H1 (cell line): ENCODE measurements at places on chromosomes 3 and 15. TPM values are rescaled to one million over a fixed set of nuclear protein-coding genes. Genes with fewer than 3 reads are reported as not detected.

Gene CDCP1
- 21.2 and 23.3 TPM in 2 replicates for total RNA-seq

Gene VWA5B2
- 0.50 and 0.56 TPM in 2 replicates for total RNA-seq

DNA sequence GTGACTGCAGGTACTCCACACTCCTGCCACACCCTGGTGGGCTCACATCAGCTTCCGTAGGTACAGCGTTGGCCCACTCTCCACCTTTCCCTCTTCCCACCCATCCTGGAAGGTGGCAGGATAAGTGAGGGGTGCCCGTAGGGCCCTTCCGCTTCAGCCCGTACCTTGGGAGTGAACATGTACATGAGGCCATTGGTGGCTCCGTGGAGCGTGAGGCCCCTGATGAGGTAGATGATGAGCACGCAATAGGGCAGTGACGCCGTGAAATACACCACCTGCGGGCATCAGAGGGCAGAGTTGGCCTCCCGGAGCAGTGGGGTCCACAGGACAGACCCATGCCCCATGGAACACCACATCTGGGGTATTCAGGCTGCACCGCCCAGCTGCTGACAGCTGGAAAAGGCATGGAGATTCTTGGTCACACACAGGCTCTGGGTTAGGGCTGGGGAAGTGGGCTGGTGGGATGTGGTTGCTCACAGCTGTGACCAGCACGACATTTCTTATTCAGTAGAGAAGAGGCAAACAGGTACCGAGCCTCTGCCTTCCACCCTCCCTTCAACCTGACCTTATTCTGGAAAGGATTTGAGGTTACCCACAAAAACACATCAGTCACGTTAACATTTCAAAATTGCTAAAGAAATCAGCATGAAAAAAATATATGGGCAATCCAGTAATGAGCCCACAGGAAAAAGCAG is 23.8 kb downstream of the SLC6A20 start:
- no peaks in the 10 kb centered on the region for H3K27me3 ChIP-seq
- no peak for DNase-seq
- H3K4me3 ChIP-seq, result no peak overlapping the region
- H3K36me3 ChIP-seq, result no peaks in the 10 kb centered on the region

Gene PCOLCE2
- total RNA-seq, result 11.6 and 12.6 TPM in 2 replicates

DNA sequence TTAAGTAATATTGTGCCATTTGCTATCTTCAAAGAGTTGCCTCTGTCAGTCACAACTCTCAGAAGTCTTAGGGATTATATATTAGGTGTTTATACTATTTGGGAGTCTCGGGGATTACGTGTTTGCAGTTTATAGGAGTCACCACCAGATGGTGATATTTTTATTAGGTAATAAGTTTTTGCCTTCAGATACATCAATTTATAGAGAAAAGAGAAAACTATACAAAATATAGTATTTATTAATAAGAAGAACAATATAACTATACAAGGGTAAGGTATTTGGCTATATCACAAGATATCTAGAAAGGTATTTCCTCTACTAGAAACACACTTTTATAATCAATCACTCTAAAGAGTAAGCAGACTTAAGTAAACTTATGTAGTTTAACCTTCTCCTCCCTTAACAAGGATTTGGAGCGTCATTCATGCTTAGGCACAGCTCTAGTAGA is 10.7 kb upstream of the DHX36 start:
- DNase-seq, result no peak
- no peaks in the 10 kb centered on the region for H3K27me3 ChIP-seq
- H3K36me3 ChIP-seq, result no peaks in the 10 kb centered on the region

GRCh38 chr3:186286114-186286513 is 75.9 kb downstream of the DGKG start:
- H3K4me3 ChIP-seq, result no peak overlapping the region
- no peaks in the 10 kb centered on the region for H3K36me3 ChIP-seq
- no peaks in the 10 kb centered on the region for H3K4me1 ChIP-seq
